ENCODE measurements at places on chromosomes 1 and 21. TPM values are rescaled to one million over a fixed set of nuclear protein-coding genes. Genes with fewer than 3 reads are reported as not detected.

DNA sequence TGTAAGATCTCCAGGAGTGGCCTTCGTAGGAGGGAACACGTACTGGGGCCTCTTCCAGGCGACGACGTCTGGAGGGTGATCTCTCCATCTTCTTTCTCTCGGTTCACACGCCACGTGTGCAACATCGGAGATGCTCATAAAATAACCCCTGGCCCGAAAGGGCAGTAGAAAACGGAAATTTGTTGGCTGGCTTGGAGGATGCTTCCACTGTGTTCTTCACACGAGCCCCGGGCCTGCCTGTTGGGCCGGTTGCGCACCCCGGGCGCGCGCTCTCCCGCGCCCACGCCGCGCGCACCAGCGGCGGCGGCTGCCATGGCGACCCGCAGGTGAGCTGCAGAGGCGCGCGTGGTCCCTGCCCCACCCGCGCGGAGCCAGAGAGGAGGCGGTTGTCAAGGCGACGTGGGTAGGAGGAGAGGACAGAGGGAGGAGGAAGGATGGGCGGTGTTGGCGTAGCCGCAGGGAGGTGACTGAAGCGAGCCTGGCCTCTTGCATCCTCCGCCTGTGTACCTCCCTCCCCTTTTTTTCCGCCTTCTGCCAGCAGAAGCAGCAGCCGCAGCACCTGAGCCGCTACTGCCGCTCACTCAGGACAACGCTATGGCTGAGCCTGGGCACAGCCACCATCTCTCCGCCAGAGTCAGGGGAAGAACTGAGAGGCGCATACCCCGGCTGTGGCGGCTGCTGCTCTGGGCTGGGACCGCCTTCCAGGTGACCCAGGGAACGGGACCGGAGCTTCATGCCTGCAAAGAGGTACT lies at the start of gene ELAPOR1:
Gene ELAPOR1, plus strand, starts transcription at position 526 of the 752 bp plus-strand sequence. Its CDS starts 69 bp downstream, at position 595.
- no peak for DNase-seq

DNA sequence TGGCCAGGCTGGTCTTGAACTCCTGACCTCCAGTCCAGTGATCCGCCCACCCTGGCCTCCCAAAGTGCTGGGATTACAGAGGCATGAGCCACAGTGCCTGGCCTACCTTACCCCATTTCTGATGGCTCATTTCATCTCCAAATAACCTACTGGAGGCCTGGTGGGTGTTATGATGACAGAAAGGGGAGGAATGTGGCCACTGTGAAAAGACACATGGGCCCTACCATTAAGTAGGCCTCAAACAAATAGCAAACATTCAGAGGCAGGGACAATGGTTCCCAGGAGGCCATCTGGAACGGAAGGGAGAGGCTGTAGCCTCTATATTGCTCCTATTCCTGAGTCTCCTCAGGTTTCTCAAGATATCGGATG lies 932 bp upstream of the FCRLA start:
- DNase-seq: no peak

GRCh38 chr21:33281096-33281652 lies 15.0 kb downstream of the IL10RB start:
- no peak for DNase-seq

DNA sequence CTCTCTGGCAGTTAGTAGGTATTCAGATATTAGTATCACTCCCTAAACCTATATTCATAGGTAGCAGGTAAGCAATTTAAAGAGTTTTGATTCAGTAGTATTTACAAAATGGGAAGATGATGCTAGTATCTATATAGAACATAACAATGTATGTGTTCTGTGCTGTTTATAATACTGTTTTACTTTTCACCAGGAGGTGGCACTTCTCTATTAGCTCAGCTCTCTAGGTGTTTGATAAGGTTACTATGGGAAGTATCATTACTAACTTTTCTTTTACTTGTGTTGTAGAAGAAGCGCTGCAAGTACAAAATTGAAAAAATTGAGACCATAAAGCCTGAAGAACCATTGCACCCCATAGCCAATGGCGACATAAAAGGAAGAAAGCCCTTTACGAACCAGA lies 49.4 kb upstream of the FASLG start:
- DNase-seq: peak; percentile 27

- DNase-seq: no peak
Observed at GRCh38 chr1:40563266-40563665, 31.8 kb downstream of the ZNF684 start.

GRCh38 chr1:52592637-52593323 lies 9.4 kb upstream of the GPX7 start:
- no peak for DNase-seq

DNA sequence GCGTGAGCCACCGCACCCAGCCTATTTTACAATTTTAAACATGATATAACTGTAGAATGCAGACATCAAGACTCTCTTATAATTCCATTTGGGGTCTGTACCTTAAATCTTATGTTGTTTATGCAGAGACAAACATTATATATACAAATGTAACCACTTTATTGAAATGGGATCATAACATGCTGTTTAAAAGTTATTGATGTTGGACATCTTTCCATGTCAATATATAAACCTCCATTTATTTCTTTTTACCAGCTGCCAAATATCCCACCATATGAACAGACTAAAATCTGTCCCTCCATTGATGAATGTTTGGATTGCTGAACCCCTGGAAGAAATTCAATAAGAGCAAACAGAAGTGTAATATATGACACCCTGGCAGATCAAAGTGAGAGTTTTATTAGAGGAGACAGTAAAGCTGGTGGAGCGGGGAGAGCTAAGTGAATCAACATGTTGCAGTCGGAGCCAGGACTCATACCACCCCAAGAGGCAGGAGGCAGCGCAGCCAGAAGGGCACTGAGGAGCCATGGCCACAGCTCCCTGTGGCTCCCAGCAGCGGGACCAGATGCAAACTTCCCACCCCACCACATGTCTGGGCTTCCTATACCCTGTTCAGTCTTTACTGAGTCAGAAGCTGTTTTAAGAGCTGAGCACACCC lies 4.7 kb upstream of the PCSK9 start:
- no peak for DNase-seq

GRCh38 chr1:16903054-16903453 lies 7.3 kb downstream of the RNU1-2 start:
- peak; percentile 62 for DNase-seq

GRCh38 chr1:181038399-181038873 lies 4.7 kb downstream of the MR1 start:
- peak; percentile 69 for DNase-seq

DNA sequence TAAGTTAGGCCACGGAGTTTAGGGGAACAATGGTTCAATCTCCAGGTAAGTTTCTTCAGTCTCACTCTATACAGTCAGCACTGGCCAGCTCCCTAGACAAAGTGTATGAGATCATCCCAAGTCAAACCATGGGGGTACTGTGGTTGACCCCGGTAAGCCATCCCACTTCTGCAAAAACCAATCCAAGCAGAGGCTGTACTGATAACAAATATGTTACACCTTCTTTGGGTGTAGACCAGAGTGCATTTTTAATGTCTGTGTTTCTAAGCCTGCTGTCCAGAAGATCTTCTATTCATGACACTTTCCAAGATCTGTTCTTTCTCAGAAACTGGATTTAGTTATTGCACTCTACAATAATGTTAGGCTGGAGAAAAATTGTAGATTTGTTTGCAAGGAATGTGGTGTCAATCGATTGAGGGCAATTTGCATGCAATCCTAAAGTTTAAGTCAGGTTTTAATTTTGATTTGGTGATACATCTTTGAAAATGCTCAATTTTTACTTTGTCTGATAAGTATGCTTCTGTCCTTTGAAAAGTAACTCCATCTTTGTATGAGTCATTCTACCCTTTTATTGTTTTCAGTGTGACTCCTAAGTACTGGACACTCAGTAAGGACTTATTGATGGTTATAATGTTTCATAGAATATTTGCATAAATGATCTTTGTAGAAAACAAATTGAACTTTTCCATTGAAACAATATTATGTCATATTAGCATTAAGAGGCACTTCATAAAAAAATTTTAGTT lies 152.4 kb downstream of the HLX start:
- DNase-seq: peak; percentile 11

GRCh38 chr1:203199816-203200571 lies 13.5 kb upstream of the CHI3L1 start:
- peak; percentile 23 for DNase-seq

DNA sequence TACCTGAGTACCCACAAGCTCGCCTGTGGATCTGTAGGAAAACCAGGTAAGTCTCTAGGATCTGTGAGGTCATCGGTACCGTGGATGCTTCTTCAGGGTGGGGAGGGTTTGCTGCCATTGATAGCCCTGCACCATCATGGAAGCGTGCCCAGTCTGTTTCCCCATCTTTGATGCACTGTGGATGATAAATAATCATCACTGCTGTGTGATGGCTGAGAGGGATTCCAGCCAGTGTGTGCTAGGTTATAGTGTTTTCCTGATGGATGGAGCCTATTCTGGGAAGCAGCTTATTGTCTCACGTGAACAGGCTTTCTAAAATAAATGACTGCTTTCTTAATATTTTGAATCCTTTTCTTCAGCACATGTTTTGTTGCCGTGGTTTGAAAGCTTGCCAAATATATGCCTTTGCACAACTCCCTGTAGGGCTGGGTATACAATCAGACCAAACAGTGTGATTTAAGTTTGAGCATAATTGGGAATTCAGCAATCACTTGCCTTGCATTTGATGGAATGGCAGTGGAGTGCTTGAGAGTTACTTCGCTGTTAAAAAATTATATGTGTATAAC lies 113.8 kb downstream of the CAMTA1 start:
- DNase-seq: no peak

- no peak for DNase-seq
Observed at GRCh38 chr1:112761714-112762480, 46.8 kb upstream of the PPM1J start.

- DNase-seq: no peak
Observed at GRCh38 chr1:189751311-189751710, 726.4 kb downstream of the BRINP3 start.

GRCh38 chr1:94622757-94623156 lies 81.2 kb upstream of the F3 start:
- peak; percentile 45 for DNase-seq

DNA sequence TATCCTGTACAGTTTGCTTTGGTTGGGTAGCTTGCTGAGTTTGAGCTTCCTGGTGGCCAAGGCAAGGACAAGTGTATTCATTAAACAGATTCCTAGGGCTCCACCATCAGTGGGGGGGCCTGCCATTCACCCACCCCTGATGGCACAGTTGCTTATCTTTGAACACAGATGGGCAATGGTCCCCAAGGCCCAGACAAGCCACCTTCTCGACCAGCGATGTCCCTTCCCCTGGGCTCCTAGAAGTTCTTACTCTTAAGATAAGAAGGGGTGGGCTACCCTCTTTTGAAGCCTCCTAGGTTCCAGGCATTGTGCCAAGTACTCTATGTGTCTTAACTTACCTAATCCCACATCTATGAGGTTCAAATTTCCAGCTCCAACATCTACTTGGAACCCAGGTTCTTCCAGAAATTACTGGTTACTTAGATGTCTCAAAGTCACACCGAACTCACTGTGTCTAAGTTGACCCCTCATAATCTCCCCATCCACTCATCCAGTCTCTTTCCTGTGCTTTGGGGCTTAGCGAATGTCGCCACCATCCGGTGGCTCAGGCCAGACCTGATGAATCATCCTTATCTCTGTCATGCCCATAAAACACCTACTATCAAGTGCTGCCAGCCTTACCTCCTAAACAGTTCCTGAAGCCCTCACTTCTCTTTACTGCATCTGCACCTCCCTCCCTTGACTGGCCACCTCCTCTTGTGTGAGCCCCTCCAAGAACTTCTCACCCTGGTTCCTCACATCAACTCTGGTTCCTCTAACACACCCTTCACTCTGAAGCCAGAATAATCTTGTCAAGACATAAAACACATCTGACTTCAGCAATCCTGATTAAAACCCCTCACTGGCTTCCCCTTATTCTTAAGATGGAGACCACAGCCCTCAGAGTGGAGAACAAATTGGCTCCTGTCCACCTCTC lies 50.1 kb downstream of the KLHDC7A start:
- peak; percentile 37 for DNase-seq

DNA sequence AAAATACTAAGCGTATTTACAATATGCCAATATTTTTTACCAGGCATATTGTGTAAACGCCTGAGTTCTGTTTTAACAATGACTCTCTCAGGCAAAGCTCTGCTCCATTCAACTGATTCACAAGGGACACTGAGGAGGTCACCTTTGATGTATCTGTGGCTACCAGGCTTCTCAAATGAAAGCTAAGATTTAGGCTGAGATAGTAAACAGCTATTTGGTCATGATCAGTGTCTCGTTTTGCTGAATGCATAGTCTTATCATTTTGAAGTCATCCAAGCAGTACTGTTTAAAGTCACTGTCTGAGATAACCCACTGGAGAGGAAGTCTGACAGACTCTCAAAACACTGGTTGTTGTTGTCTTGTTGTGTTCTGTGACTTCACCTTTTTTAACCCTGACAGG lies 13.7 kb upstream of the PLPPR5 start:
- DNase-seq: no peak

GRCh38 chr1:116754198-116754977 lies at the start of gene CD2:
TSS of gene CD2 (plus strand) at chr1:116754430. CDS start at chr1:116754493, 63 bp downstream.
- no peak for DNase-seq

- no peak for DNase-seq
Observed at GRCh38 chr1:84165601-84166000, 21.5 kb downstream of the PRKACB start.

GRCh38 chr1:186819126-186819525 lies 9.6 kb upstream of the PLA2G4A start:
- DNase-seq: peak; percentile 57

DNA sequence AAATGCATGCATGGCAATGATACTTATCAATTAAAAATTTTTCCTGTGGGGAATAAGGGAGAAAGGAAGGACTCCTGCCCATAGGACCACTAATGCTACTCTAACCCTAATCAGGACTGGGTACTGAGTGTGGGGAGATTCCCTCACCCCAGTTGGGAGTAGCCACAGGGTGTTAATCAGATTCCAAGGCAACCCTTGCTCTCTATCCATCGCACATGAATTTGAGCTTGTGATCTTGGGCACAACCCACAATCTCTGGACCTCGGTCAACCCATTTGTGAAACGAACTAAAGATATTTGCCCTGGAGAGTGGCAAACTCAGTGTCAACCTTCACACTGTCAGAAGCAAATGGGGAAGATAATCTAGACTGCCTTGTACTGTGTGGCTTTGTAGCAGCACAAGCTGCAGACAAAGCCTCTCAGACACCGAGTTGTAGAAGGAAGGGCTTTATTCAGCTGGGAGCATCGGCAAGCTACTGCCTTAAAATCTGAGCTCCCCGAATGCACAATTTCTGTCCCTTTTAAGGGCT lies 69.5 kb downstream of the SERINC2 start:
- DNase-seq: no peak

- no peak for DNase-seq
Observed at GRCh38 chr1:82161700-82162141, 361.0 kb downstream of the ADGRL2 start.

GRCh38 chr1:108695535-108695934 lies 3.4 kb downstream of the PRPF38B start:
- no peak for DNase-seq

GRCh38 chr1:64901663-64902062 lies 64.7 kb downstream of the JAK1 start:
- no peak for DNase-seq

- peak; percentile 16 for DNase-seq
Observed at GRCh38 chr1:28115267-28115666, 26.9 kb upstream of the EYA3 start.

TAF12 gene
- total RNA-seq: 44.0 TPM

TRPM2 gene
- total RNA-seq: 1.4 TPM

ZMYND12 gene
- not detected for total RNA-seq

CADM3 gene
- total RNA-seq: 2.3 TPM

FALEC gene
- not detected for total RNA-seq

AMY1C gene
- total RNA-seq: not detected

SPRR4 gene
- not detected for total RNA-seq

SLC44A3 gene
- total RNA-seq: 0.30 TPM

LMOD1 gene
- not detected for total RNA-seq

OR2L3 gene
- not detected for total RNA-seq

CD247 gene
- 0.18 TPM for total RNA-seq

CFHR1 gene
- not detected for total RNA-seq

SYNC gene
- total RNA-seq: 4.8 TPM

PLA2G2F gene
- not detected for total RNA-seq

DIRAS3 gene
- total RNA-seq: not detected
